NCI-H1436 treated with DMSO at 0.1 percent for 48 hours (cell line): ENCODE measurements at places on chromosomes 16 and 17.

DNA sequence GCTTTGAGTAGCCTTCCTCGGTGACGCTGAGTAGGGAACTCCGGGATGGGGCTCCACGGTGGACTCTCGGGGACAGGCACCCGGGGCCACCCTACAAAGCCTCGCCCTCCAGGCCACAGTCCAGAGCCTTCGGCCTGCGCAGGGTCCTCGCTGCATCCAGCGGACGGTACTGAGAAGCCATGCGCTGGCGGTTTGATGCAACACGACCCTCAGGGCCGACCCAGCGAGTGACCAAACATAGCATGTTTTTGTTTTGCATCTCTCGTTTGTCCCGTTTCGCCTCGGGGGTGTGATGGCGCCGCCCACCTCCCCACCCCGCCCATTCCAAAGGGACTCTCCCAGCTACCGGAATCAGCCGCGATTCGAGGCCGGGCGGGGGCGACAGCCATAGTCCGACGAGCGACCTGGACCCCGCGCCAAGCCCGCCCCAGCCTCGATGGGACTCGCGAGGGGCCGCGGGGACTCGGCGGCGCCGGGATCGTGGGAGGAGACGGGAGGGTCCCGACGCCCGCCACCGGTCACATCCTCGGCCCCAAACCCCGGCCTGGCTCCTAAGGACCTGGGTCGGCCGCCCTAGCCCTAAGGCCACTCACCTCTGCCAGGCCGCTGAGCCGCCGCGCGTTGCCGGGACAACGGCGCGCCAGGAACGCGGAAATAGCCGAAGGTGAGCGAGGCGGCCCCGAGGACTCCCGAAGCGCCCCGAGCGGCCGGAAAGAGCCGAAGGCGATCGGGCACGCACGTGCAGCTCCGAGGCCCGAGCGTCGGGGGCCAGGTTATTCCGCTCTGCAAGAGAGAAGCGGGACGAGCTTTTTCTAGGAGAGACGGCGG, 1.6 kb downstream of the IFT140 start:
- DNase-seq: peak; percentile 2

DNA sequence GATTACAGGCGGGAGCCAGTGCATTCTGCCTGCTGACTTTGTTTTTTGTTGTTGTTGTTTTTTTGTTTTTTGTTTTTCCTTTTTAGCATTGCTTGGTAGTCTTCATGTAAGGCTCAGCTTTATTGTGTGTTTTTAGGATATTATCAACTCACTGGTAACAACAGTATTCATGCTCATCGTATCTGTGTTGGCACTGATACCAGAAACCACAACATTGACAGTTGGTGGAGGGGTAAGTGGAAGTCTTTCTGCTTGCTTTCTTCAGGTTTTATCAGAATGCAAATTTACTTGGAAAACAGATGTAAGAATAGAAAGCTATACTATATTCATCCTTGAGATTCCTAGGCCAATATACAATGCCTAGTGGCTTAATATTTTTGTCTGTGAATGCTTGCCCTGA, 3.3 kb upstream of the CMTM1 start:
- no peak for DNase-seq

GRCh38 chr16:65828296-65828695, 538.2 kb upstream of the CDH5 start:
- no peak for DNase-seq

DNA sequence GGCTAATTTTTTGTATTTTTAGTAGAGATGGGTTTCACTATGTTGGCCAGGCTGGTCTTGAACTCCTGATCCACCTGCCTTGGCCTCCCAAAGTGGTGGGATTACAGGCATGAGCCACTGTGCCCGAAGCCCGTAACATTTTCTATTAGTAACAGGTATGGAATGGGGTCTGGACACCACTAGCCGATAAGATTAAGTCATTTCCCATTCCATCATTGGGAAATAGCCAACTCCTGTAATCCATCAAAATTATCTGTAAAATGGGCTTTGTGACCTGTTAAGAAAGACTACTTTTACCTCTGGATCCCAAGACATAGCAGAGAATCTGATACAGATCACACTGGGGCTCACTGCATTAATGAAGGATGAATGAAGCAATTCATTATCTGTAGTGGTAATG, 3.9 kb upstream of the LUC7L3 start:
- DNase-seq: no peak

DNA sequence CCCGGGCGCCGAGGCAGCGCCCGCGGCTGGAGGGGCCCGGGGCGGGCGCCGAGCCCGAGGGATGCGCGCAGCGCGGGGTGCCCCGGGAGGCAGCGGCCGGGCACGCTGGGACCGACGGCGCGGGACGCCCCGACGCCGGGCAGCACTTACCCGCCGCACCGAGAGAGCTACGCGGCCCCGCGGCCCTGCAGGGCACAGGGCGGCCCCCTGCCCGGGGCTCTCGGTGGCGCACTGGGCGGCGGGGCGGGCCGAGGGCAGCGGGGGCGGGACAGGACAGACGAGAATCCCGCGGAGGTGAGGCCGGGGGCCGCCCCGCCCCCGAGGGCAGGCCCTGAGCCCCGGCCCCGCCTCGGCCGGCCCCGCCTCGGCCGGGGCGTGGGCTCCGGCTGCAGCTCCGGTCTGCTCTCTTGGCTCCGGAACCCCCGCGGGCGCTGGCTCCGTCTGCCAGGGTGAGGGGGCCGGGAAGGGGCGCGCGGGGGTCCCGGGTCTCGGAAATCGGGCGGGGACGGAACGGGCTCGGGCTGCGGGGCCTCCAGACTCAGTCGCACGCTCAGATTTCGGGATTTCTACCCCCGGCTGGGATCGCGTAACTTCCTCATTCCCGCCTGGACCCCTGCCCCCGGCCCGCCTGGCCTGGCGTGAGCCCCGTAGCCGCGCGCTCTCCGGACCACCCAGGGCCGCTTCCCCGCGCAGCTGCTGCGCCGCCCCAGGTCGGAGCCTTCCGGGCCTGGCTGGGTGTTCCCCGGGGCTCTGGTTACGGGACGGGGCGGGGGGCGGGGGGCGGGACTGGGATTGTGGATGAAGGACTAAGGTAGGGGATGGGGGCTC, at the start of gene PLD2:
TSS of gene PLD2 (plus strand) at position 376 of the 828 bp plus-strand sequence. CDS start 621 bp downstream, outside the sequence.
- DNase-seq: no peak

- DNase-seq: no peak
Observed at GRCh38 chr17:75498039-75498725, 17.2 kb downstream of the CASKIN2 start.

DNA sequence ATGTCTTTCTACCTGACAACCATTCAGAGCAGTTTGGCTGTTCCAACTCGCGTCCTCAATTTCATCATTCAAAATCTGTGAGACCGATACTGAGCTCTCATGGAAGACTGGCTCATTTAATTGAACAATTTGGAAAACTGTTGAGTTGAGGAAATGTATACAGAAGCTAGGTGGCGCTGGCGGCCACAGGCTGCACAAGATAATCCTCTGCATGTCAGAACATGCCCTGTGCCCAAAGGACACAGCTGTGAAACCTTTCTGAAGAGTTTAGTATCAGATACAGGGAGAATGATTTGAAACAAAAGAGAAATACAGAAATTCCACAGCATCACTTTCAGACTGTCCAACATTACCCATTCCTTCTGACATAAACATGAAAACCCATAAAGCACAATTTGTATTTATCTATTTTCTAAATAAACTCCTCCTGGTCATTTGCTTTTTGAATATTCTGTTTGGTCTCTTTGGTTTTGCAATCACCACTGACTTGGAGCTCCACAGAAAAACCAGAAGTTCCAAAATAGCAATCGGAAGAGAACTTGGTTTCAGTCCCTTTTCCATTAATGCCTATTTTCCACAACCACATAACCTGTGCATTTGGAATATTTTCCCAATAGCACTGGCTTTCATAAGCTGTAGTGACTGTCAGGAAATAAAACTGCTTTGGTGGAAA, 192.8 kb downstream of the MAP2K6 start:
- peak; percentile 40 for DNase-seq

DNA sequence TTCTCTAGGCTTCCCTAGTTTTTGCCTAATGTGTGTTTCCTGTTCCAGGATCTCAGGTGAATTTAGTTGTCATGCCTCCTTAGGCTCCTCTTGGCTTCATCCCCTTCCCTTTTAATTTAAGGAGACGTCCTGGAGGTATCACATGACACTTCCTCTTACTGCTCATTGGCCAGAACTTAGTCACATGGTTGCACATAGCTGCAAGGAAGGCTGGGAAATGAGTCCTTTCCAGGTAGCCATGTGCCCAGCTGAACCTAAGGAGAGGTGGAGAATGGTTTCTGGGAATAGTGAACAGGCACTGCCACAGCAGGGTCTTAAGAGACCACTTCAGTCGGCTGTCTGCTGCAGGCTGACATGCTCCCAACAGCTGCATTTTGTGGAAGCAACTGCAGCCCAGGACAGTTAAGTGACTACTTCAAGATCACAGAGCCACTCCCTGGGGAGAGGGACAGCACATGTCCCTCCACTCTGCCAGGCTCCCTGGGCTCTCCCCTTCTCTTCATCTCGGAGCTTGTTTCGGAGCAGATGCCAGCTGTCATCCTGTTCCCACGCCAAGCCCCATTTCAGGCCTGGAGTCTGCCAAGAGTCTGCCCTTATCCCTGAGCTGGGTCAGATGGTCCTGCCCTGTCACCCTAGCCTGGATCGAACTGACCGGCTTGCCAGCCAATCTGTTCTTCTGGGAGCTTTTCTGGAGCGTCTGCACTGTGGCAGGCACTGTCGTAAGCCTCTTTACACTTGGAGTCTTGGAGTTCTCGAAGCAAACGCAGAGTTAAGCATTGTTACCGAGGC, 81.4 kb upstream of the FOXF1 start:
- no peak for DNase-seq

DNA sequence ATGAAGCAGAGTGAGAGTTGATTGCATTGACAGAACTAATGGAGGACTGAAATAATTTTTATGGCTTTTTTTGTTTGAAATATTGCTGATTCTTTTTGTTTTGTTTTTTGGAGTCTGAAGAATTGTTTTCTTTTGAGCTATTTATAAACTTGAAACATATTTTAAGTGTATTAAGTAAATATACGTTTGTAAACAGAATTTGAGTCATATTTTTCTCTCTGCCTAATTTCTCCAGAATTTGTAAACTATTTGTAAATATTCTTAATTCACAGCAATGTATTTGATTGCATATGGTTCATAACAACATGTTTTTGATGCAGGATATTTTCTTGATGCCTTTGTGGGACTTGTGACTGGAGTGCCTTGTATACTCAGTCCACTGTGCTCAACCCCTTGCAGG, 50.7 kb downstream of the SLFN11 start:
- no peak for DNase-seq

DNA sequence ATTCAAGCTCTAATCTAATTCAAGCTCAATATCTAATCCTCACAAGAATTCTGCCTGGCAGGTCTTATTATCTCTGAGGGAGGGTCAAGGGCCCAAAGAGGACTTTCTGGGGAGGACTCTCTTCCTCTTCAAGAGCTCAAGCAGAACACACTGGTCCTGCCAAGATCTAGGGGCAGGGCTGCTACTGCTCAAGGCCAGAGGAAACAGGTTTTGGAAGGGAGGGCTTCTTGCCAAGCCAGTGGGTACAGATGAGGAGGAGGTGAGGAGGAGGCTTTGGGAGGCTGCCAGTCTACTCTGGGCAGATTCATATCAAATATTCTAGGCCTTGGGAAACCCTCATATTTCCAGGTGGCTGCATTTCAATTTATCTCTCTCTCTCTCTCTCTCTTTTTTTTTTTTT, 51.8 kb upstream of the IL34 start:
- no peak for DNase-seq

DNA sequence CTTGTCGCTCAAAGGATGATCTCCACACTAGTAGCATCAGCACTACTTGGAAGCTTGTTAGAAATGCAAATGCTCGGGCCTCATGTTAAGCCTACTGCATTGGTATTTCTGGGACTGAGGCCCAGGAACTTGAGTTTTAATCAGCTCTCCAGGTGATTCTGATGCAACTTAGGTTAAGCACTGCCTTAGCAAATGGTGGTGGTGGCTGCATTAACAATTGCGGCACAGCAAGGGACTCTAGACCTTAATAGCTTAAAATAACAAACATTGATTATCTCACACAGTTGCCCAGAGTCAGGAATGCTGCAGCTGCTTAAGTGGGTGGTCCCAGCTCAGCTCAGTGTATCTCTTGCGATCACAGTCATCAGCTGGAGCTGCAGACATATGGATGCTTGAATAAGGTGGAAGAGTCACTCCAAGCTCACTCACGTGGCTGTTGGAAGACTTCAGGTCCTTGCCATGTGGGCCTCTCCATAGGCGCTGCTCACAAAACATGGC, 25.8 kb downstream of the HS3ST3A1 start:
- DNase-seq: no peak

- DNase-seq: no peak
Observed at GRCh38 chr17:7579001-7579833, at the start of gene CD68. Gene CD68 (plus strand): TSS chr17:7579638. CDS start chr17:7579678, 40 bp downstream.

DNA sequence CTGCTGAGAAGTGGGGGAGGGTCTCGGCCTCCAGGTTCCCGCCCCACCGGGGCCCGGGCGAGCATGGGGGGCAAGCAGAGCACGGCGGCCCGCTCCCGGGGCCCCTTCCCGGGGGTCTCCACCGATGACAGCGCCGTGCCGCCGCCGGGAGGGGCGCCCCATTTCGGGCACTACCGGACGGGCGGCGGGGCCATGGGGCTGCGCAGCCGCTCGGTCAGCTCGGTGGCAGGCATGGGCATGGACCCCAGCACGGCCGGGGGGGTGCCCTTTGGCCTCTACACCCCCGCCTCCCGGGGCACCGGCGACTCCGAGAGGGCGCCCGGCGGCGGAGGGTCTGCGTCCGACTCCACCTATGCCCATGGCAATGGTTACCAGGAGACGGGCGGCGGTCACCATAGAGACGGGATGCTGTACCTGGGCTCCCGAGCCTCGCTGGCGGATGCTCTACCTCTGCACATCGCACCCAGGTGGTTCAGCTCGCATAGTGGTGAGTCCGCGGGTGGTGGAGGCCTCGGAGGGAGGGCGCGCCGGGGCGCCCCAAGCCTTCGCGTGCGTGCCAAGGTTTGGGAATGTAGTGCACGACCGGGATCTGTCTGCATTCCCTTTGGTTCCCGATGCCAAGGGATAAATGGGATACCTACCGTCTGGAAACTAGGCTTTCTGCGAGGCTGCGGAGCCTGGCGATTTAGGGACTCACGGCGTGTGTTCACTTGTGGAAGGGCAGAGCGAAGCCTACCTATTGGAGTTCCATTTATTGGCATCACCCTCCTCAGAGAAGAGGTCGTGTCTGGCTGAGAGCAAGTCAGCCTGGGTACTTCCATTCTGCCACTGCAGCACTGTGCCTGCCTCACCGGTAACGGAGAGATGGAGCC, 1.0 kb downstream of the ZNRF1 start:
- no peak for DNase-seq

DNA sequence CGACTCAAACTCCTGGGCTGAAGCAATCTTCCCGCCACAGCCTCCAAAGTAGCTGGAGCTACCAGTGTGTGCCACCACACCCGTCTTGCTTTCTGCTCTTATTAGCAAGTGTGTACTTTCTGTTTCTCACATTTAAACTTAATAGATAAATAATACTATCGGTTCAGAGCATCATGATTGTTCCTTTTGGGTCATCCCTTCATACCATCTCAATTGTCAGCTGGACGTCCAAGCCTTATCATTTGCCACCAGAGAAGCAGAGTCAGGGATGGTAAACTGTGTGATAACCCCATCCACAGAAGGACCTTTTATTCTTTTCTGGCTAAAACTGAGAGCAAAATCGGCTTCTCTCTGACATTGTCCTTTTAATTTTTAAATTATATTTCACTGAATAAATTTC, 279.8 kb upstream of the GOT2 start:
- DNase-seq: no peak

- DNase-seq: no peak
Observed at GRCh38 chr16:5321930-5322329, 224.3 kb upstream of the EEF2KMT start.
